CD8-positive, alpha-beta memory T cell (primary cell): ENCODE measurements at places on chromosomes 2 and 18. TPM values are rescaled to one million over a fixed set of nuclear protein-coding genes. Genes with fewer than 3 reads are reported as not detected.

- no peak for DNase-seq
Observed at GRCh38 chr2:7765236-7765635, 848.0 kb downstream of the RNF144A start.

DNA sequence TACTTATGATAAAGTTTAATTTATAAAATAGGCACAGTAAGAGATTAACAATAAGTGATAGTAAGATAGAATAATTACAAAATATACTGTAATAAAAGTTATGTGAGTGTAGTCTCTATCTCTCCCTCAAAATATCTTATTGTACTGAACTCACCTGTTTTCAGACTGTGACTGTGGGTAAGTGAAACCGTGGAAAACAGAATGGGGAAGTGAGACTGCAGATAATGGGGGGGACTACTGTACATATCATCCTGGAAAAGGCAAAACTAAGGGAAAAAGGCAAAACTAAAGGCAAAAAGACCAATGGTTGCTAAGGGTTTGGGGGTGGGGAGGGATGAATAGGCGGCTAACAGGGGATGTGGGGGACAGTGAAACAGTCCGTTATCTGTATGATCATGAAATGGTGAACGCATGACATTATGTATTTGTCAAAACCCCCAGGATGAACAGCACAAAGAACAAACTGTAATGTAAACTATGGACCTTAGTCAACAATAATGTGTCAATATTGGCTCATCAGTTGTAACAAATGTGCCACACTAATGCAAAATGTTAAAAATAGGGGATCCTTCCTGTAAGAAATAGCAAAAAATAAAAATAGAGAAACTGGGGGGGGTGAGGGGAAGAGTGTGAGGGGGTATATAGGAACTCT, 93.8 kb downstream of the EPB41L3 start:
- DNase-seq = no peak

DNA sequence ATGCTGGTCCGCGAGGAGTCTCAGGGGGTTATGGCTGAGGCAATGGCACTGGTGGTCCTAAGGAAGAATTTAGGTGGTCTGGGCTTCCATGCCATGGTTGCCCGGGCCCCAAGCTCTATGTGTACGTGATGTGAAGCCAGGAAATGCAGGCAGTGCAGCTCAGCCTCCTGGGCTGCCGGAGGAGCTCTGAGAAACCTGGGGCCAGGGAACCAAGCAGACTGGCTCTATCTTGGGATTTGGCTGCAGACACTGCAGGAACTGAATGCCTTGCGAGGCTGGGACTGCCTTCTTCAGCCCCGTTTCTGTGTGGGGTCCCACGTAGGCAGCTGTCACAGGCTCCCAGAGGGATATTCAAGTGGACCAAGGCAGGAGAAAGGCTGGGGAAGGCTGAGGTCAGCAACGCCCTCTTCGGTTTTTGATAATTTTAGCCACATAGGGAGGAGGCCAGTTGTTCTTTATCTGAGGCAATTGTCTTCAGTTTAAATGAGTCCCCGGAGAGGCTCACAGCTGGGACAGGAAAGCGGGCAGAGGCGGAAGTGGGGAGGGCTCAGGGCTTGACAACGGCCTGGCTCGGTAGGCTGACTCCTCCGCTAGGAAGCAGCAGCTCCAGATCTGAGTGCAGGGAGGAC, 77.7 kb downstream of the RHOB start:
- no peak for DNase-seq

GRCh38 chr2:241102239-241102803, at the start of gene MTERF4:
TSS of gene MTERF4 (minus strand) at chr2:241102287. CDS start at chr2:241102273, 14 bp downstream.
- peak; percentile 89 for DNase-seq

- no peak for DNase-seq
Observed at GRCh38 chr2:237691029-237691907, 63.9 kb downstream of the LRRFIP1 start.

- DNase-seq = no peak
Observed at GRCh38 chr2:205273148-205273547, 409.2 kb upstream of the NRP2 start.

DNA sequence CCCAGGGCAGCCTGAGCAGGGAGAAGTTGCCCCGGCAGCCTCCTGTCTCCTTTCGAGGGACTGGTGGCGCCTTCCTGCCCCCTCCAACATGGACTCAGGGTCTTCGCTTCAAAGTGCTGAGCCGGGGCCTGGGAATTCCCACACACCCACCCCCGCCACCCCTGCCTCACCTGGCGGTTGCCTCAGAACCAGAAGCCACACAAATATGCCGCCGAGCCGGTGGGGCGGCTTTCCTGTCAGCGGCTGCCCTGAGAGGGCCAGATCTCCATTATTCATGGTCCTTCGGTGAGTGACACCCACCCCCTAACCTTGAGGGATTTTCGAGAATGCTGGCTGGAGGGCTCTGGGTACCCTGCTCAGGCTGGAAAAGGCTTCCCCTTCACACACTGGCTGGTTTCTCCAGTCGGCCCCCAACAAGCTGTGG, 71.7 kb downstream of the SMAD7 start:
- DNase-seq = no peak

GRCh38 chr2:175017618-175018414, 12.6 kb upstream of the CHN1 start:
- no peak for DNase-seq

DNA sequence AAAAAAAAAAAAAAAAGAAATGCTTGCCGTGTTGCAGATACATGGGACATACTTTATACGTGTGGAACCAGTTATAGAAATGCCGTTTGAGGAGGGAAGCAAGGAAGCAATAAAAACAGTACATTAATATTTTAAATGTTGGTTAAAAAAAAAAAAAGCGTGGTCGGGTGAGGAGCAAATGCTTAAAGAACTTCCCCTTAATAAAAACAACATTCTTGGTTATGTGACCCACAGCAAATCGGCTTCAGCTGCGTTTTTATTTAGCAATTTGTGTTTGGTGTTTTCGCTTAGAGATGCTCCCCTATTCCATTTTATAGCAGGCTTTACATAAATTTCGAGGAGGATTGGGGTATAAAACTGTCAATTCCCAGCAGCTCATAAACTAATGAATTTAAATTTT, 223.6 kb downstream of the LRRTM1 start:
- DNase-seq = no peak

DNA sequence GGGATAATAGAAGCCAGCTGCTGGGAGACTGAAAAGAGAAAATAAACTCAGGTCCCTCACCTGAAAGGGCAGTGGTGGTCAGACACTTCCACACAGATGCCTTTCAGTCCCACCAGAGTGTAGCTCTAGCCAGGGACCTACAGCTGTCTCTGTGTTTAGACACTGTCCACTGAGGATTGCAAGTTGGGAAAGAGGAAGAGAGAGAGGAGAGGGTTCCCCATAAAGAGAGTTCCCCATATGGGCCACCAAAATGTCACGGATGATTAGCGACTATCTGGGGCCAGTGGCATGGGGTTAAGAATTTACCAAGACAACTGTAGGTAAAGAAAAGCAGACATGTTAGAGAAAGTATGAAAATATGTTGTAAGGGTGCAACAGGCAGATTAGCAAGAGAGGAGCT, 36.7 kb upstream of the SKA1 start:
- DNase-seq = no peak

DNA sequence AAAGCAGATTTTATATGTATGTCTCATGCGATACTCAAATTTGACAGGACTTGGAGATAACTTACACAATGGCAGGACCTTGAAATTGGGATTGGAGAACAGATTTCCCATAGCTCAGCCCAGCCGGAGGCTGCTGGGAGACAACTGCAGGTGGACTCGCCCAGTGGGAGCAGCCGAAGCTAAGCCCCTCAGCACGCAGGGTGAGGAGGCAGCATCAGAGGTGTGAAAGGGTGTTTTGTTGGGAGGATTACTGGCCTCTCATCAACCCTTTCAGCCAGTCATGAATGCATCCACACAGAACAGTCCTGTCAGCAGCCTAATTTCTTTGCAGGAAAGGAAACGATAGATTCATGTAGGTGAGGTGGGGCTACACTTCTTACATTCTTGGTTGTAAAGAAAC, 110.4 kb upstream of the DYNAP start:
- no peak for DNase-seq

DNA sequence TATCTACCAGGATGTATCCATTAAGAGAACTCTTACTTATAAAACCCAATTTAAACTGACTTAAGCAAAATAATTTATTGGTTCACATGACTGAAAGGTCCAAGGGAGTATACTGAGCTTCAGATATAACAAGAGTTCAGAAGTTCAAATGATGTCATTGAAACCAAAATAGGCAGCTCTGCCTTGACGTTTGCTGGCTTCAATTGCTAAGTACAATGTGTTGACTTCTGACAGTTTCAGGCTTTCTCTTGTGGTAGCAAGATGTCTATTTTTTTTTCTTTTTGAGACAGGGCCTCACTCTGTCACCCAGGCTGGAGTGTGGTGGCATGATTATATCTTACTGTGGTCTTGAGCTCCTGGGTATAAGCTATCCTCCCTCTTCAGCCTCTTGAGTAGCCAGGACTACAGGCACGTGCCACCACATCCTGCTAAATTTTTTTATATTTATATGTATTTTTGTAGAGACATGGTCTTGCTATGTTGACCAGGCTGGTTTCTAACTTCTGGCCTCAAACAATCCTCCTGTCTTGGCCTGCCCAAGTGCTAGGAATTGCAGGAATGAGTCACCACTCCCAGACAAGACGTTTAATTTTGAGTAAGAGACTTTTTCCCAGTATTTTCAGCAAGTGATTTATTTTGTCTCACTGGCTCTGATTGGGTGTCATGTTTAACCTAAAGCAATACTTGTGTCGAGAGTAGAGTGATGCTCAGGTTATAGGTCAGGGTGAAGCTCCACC, 184.8 kb downstream of the NR4A2 start:
- no peak for DNase-seq

DNA sequence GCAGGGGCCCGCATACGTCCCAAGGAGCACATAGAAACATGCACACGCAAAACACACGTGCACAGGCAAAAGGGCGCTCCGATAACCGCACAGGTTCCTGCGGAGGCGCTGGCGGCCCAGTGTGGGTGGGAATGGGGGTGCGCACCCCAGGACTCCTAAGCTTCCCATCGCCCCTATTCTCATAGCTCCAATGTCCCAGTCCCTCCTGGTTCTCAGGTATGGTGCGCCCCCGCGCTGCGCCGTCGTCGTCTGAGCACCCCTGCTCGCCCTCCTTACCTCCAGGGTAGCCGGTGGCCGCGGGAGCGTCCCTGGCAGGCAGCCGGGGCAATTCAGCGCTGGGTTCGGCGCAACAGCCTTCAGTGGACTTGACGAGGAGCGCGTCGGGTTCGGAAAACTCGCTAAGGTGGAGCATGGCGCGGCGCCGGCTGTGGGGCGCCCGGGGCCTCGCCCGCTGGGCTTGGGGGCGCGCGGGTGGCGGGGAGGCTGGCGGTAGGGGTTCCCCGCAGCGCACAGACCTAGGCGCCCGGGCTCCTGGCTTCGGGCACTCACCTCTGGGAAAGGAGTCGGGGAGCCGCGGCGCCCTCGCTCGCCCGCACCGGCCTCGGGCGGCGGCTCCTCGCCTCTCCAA, 328 bp downstream of the EGR4 start:
- no peak for DNase-seq

DNA sequence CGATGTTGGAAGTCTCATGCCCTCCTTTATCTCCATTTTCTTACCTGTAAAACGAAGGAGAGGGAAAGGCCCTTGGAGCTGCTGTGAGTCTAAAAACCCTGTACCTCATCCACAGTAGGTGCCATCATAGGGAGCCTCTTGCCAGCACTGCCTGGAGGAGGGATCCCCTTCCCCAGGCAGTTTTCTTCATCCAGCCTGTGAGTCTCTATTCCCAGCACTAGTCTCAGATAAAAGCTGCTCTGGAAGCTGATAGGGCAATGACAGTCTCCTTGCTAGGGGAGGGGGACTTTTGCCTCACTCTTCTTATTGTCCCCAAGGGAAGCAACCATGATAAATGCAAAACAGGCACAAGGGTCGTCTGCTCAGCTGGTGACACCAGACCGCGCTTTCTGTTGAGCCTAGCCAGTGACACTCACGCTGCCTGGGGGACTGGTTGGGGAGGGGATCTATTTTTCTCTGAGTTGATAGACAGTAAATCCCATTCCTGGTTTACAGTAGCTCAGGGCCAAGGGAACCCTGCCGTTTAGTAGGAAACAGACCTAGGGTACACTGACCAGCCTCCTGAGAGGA, 139.5 kb upstream of the NABP1 start:
- no peak for DNase-seq

GRCh38 chr2:237341872-237342271, 72.1 kb downstream of the COL6A3 start:
- no peak for DNase-seq

IL36B gene
- not detected for total RNA-seq

CTLA4 gene
- total RNA-seq = 39.0 TPM

DGUOK gene
- 96.6 TPM for total RNA-seq

OSBPL1A gene
- 1.3 TPM for total RNA-seq

CACNB4 gene
- total RNA-seq = 0.18 TPM

PDCD1 gene
- total RNA-seq = 34.3 TPM
